CD4-positive, alpha-beta T cell (primary cell): ENCODE measurements at places on chromosomes 4 and X.

- no peaks in the 10 kb centered on the region for H3K36me3 ChIP-seq
- H3K27me3 ChIP-seq: no peaks in the 10 kb centered on the region
- H3K4me3 ChIP-seq: no peak overlapping the region
- H3K4me1 ChIP-seq: peaks cover 31% of the 10 kb centered on the region
- no peak for DNase-seq
These were observed 31.7 kb downstream of the USP9X start for GRCh38 chrX:41116948-41117347.

DNA sequence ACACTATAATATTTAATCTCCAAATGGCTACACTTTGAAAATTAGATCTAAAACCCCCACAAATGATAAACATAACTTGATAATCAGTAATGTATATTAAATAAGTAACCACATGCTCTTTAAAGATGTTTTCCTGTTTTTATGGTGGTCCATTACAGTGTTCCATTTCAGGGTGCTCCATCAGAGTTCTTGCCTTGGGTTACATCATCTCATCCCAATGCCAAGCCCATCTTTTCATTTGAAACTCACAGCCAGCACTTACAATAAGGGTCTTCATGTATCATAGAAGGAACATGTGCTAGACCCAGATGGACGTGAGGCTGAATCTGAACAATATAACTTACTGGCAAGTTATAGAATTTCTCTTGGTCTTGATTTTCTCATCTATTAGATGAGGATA, 10.5 kb upstream of the PAQR3 start:
- no peak overlapping the region for H3K4me3 ChIP-seq
- H3K27ac ChIP-seq: no peak overlapping the region
- H3K27me3 ChIP-seq: peaks cover 7% of the 10 kb centered on the region
- DNase-seq: no peak
- no peaks in the 10 kb centered on the region for H3K4me1 ChIP-seq

- DNase-seq: no peak
- no peaks in the 10 kb centered on the region for H3K27me3 ChIP-seq
- H3K4me3 ChIP-seq: no peak overlapping the region
- H3K36me3 ChIP-seq: peaks cover 4% of the 10 kb centered on the region
- H3K27ac ChIP-seq: no peak overlapping the region
- H3K4me1 ChIP-seq: no peaks in the 10 kb centered on the region
These were observed 40.8 kb upstream of the NUDT6 start for GRCh38 chr4:122963216-122963615.

- H3K4me1 ChIP-seq: peaks cover 15% of the 10 kb centered on the region
- peaks cover 62% of the 10 kb centered on the region for H3K27me3 ChIP-seq
- peak overlapping the region; percentile 21 for H3K4me3 ChIP-seq
- H3K27ac ChIP-seq: no peak overlapping the region
- no peaks in the 10 kb centered on the region for H3K36me3 ChIP-seq
- no peak for DNase-seq
These were observed 207.7 kb downstream of the SOWAHB start for GRCh38 chr4:76690011-76690905.

DNA sequence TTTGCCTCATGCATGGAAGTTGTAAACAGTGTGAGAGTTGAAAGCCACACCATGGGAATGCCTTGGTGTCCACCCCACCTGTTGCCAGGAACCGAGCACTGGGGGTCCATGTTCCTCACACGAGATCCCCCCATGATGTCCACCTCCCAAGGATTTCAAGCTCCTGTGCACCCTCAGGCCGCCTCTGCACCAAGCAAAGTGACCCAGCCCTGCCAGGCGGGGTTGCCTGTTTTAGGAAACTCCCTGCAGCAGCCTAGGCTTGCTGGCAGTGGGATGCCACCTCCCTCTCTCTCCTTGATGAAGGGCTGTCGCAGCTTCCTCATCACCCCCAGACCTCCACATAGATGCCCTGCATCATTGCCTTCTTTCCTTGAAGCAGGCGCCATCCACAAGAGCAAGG, 82.8 kb downstream of the GPR143 start:
- H3K4me1 ChIP-seq: no peaks in the 10 kb centered on the region
- no peaks in the 10 kb centered on the region for H3K27me3 ChIP-seq
- no peak overlapping the region for H3K4me3 ChIP-seq
- DNase-seq: no peak
